Stomach (tissue), 19 donors: ENCODE measurements at places on chromosomes 5 and 9. TPM values are rescaled to one million over a fixed set of nuclear protein-coding genes. Genes with fewer than 3 reads are reported as not detected.

Gene PCDHGA10
- 0.65 TPM for polyA plus RNA-seq

Gene NKD2
- polyA plus RNA-seq = 12.8 TPM

Gene TEX48
- polyA plus RNA-seq = not detected

Gene FAXDC2
- polyA plus RNA-seq = 4.9 TPM

Gene NUTM2G
- polyA plus RNA-seq = not detected

Gene SHOC1
- 0.15 TPM for polyA plus RNA-seq

- no peak for DNase-seq
Measured at GRCh38 chr5:126461838-126462237, 38.6 kb downstream of the GRAMD2B start.

GRCh38 chr5:125928663-125929062 is 494.5 kb upstream of the GRAMD2B start:
- no peak for DNase-seq

GRCh38 chr5:36158144-36158543 is 6.2 kb downstream of the SKP2 start:
- DNase-seq = no peak

GRCh38 chr9:125586172-125586511 is 120.9 kb downstream of the MAPKAP1 start:
- DNase-seq = no peak

DNA sequence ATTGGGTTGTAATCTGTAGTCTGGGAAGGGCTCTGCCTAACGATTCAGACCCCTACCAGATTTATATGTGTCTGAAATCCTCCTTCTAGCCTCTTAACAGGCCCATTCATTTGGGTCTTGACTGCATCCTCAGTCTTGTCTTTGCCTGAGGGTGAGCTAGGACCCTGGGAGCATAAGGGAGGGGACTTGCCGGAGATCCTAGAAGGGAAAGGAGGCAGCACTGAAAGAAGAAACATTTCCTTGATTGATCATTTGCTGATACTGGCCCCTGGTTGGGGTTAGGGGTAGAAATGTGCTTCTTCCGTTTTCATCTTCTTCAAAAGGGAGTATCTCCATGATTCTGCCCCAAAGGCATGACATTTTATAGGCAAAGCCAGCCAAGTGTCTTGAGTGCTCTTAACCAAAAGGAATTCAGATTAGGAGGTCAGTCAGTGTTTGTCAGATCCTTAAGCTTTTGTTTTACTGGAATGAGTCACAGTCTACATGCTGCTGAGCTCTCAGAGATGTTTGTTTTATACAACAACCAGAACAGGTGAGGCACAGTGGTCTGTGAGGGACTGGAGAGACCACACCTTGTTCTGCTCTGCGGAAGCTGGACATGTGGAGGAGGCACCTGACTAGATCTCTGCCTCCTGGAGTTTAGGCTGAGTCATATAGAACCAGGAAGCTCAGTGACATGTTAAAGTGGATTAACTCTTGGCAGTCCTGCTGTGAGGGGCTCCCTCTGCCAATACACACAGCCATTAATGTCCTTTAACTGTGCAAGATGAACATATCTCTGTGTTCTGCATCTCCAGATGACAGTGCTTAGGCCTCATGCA is 37.7 kb downstream of the PCDHAC2 start:
- peak; percentile 42 for DNase-seq

GRCh38 chr9:8052991-8053390 is 253.4 kb upstream of the DMAC1 start:
- no peak for DNase-seq

GRCh38 chr5:88944751-88945531 is 62.0 kb upstream of the MEF2C start:
- no peak for DNase-seq

- no peak for DNase-seq
Measured at GRCh38 chr9:23232831-23233230, 593.2 kb downstream of the ELAVL2 start.

DNA sequence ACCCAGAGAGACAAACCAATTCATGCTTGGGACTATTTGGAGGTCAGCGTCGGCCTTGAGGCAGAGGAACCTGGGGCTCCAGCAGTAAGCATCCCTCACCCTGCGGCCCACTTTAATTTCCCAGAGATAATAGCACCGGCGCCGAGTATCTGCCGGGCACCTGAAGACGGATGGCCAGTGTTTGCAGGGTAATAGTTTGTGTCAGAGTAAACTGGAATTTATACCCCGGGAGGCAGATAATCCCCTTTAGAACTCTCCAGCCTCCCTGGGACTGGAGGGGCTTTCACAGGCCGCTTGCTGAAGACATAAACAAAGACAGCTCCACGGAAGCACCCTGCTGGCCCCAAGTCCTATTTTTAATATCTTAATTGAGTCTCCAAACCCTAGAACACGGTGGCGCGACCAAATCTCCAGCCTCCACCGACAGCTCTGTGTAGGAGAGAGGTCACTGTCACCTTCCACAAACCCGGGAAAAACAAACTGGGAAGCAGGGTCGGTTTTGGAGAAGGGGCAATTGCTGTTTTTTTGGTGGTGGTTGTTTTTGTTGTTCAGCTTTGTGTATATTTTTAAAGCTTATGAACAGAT is 17.4 kb upstream of the FCN1 start:
- no peak for DNase-seq

- no peak for DNase-seq
Measured at GRCh38 chr5:6542421-6543345, 90.2 kb downstream of the NSUN2 start.

DNA sequence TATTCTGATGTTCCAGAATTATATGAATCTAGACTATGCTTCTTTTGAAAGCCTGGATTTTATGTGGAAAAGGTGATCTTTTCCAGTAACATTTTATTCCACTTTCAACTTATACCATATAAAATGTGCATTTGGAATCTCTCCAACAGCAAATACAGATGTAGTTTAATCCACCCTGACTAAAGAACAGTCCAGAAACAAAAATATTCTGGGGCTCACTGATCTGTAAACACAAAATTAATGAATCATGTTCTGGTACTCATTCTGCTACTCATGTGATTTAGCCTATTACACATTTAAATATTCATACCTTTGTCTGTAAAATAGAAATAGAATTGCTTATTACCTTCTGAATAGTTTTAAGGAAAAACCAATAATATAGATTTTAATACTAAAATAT is 125.8 kb downstream of the ARRDC3 start:
- no peak for DNase-seq

- no peak for DNase-seq
Measured at GRCh38 chr5:4942831-4943178, 197.3 kb upstream of the ADAMTS16 start.
